ENCODE measurements at places on chromosomes 1 and 21. TPM values are rescaled to one million over a fixed set of nuclear protein-coding genes. Genes with fewer than 3 reads are reported as not detected.

- no peak for DNase-seq
Observed at GRCh38 chr1:151822404-151822803, 9.2 kb downstream of the RORC start.

DNA sequence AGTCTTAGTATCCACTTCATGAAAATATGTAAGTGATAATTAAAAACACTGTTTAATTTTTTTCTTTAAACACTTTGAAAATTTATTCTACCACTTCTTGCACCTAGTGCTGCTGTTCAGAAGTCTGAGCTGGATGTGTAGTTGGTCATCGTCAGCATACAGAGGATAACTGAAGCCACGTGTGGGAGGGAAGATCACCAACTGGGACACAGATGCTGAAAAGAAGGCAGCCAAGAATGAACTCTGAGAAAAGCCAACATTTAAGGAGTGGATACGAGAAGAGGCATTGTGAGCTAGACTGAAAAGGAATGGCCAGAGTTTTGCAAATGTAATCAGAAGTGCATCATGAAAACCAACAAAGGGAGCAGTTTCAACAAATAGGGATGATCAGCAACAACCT, 24.6 kb upstream of the CLCA4 start:
- DNase-seq = no peak

- DNase-seq = no peak
Observed at GRCh38 chr1:23597635-23598388, 38.5 kb upstream of the ID3 start.

- DNase-seq = peak; percentile 45
Observed at GRCh38 chr1:162363823-162364222, 12.8 kb downstream of the SPATA46 start.

- DNase-seq = no peak
Observed at GRCh38 chr1:19644681-19645410, 735 bp downstream of the NBL1 start.

DNA sequence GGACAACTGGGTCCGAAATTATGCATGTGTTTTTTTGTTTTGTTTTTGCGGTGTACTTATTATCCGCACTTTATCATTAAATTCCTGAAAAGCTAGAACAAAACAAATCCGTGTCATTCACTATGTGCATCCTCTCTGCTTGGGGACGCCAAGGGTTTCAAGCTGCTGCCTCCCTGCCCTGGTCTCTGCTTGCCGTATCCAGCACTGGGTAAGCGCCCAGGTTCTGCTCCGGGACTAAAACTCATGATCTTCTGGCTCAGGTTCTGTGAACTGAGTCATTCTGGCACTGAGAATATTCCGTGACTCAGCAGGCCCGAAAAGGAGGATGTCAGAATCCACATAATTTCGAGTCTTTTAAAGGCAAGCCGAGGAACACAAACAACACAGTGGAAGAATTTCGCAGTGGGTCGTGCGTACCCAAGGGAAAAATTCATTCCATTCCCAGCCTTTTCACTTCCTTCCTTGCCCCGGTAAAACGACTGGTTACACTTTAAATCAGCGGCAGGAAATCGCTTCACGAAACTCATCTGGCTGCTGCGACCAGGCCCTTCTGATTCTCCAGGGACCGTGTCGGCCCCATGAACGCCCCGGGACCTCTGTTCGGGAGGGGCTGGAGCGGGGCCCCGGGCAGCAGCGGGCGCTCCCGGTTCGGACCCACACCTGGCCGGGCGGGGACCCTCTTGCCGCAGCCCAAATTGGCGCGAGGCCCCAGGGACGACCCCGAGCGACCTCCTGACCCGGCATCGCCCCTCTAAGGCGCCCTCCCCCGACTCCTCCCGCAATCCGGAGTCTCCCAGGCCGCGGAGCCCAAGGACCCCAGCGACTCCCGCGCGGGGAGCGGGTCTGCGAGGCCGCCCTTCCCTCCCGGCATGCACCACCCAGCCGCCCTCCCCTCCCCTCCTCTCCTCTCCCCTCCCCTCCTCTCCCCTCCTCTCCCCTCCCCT, 746 bp upstream of the LAMC1 start:
- peak; percentile 97 for DNase-seq

DNA sequence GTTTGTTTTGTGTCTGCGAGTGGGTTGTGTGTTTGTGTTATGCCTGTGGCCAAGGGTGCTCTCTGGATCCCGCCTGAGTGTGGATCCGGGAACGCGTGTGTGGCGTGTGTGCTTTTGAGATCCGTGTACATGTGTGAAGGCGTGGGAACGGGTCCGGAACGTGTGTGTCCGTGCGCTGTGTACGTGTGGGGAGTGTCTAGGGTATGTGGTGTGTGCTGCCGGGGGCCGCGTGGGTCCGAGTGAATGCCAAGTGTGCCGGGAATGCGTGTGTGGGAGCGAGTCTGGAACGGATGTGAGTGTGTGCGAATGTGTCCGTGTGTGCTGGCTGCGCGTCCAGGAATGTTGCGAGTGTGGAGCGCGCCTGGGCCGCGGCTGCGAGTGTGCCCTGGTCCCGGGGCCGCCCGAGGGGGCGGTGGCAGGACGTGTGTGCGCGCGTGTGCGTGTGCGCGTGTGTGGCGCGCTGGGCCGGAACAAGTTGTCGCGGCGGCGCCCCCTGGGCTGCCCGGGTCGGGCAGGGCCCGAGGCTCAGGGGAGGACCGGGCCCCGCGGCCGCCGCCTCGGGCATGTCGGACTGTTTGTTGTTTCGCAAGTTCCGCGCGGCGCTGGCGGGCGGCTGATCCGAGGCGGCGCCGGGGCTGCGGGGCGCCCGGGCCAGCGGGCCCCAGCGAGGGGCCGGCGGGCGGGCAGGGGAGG, 953 bp downstream of the PTPRU start:
- peak; percentile 89 for DNase-seq

DNA sequence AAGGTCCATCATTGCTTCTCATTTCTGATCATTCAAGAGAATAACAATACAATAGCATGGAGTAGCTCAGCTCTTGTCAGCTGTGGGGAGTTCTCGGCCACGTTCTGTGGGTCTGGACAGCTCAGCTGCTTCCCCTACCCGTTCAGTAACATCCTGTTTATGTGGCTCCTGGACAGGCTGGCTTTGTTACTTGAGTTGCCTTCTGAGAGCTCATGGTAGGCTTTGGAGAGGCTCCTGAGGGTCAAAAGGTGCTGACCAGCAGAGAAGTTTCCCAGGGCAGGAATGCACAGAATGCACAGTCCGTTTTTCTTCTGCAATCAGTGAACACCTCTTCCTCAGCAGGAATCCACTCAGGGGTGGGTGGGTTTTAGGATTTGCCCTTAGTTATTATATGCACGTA, 36.0 kb downstream of the KAZN start:
- DNase-seq = no peak

- no peak for DNase-seq
Observed at GRCh38 chr1:207996636-207997035, 85.7 kb upstream of the CD34 start.

DNA sequence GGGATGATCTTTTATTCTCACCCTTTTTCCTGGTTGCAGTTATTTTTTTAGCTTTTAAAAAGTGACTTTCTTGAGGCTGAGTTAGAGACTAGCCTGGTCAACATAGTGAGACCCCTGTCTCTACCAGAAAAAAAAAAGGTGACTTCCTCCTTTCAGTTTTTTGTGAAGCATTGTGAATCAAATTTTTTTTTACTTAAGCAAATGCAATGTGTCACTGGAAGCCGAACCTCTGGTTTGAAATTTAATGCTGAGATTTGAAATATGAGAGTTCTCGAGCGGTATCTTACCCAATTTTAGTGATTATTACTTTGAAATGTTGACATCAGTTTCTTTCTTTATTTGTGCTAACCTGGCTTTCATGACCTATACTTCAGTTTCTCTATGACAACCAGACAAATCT, 3.6 kb downstream of the CAP1 start:
- DNase-seq = no peak

GRCh38 chr1:96464066-96464465, 257.5 kb upstream of the PTBP2 start:
- DNase-seq = no peak

GRCh38 chr1:42348498-42348897, 13.5 kb upstream of the FOXJ3 start:
- DNase-seq = no peak

DNA sequence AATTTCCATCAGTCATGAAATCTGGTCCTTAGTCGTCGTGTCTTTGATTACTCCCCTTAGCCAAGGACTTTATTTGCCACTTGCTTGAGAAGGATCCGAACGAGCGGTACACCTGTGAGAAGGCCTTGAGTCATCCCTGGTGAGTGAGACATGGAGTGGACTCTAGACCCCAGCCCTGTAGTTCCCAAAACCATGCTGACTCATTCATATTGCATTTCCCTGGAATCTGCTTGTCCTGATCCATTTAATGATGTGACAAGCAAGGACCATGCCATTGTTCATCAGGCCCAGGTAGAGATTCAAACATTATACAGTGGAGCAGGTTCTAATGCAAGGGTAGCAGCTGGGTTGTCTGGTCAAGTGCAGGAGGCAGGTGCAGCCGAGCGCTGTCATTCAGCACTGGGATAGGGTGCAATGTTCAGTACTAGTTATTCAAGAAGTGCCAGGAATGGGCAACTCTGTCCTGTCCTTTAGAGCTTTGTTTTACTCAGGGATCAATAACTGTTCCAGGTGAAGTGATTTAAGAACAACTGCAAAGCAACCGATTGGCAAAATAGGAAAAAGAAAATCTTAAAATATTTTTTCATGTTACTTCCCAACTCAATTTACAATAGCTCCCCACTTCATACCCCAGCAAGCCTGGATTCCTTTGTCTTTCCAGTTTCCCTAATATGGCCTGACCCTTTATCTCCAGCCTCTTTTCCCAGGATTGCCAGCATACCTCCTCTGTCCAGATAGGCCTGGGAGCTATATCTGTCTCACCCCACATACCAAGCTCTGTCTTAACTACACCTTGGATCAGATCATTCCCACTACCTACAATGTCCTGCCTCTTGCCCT, 26.5 kb downstream of the CAMK1G start:
- DNase-seq = no peak

DNA sequence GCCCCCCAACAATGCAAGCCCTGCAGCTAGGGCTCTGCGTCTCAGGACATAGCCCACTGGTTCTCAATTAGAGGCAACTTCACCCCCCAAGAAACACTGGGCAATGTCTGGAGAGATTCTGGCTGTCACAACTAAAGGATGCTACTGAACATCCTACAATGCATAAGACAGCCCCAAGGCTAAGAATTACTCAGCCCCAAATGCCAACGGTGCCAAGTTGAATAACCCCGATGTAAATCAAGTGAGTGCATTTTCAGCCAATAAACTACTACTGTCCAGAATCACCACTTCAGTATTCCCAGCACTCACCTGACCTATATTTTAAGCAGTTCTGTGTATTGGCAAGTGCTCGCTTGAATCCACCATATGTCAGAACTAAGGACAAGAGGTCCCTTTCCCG, 6.9 kb downstream of the RIPK4 start:
- no peak for DNase-seq

DNA sequence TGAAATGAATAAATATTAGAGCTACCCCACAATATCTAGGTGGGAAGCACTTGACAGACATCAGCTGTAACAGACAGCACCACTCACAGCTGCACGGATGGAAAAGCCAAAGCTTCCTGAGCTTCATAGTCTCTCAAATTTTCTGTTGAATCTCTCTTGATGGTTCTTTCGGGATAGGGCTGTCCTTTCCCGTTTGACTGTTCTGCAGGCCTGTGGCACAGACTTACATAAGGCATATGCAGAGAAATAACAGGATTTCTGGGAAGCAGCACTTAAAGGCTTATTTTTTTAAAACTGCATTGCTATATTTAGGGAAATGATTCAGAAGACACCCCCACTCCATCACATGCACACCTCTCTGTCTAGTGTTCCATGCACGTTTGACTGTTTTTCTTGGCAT, 77.5 kb downstream of the ZNF648 start:
- no peak for DNase-seq

DNA sequence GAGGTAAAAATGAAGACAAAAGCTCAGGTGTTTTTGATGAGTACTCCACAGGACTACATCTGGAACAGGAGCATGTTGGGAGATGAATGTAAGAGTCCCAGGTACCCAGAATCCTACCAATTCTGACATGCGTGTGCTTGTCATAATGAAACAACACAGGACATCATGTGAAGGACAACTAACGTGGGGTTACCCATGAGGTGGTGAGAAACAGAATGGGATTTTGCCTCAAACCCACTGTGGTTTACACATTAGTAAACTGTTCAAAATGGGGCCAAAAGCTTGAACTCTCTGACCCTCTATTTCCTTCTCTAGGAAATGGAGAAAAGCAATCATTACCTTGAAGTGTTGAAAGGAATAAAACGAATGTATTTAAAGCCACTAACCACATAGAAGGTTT, 266.2 kb downstream of the RGS7 start:
- DNase-seq = no peak

DNA sequence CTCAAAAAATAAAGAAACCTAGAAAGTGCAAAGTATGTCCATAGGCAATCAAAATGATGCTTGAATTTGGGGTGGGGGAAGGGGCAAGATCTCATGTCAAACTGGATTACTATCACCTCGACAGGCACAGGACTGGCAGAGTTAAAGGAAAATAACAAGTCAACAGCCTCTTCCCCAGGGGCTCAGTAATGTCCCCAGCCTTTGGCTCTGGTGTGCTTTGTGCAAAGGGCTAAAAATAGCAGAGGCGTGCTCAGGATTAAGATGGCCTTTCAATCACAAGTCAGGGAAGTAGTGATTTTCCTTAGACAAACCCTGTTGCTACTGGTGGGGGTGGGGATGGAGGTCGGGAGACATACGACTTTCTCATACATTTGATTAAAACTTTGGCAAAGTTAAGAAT, 63.5 kb upstream of the OLIG2 start:
- DNase-seq = peak; percentile 18

DNA sequence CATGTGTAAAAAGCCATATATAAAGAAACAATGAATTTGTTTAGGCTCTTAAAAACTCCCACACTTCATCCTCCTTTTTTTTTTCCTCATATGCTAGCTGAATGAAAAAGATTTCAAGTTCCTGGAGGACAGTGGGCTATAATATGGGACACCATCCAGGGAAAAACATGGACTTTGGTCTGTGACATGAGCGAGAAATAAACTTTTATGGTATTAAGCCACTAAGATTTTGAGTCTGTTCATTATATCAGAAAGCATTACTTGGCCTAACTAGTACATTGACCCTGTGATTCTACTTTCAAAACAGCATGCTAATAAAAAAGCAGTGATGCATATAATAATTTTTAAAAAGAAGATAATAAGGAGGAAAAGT, 392.3 kb upstream of the CAMK1G start:
- DNase-seq = no peak

Gene PRKAA2
- 0.69 TPM for total RNA-seq

Gene ZNF496
- 20.9 TPM for total RNA-seq

Gene COL18A1
- 85.1 TPM for total RNA-seq

Gene FMO2
- 10.0 TPM for total RNA-seq

Gene TFAP2E
- total RNA-seq = 5.7 TPM

Gene FHAD1
- 2.0 TPM for total RNA-seq

Gene TDRD10
- 1.5 TPM for total RNA-seq

Data from lower leg skin (tissue), 4 donors.